AG20443 (cell line): ENCODE measurements at places on chromosomes 2 and 18.

DNA sequence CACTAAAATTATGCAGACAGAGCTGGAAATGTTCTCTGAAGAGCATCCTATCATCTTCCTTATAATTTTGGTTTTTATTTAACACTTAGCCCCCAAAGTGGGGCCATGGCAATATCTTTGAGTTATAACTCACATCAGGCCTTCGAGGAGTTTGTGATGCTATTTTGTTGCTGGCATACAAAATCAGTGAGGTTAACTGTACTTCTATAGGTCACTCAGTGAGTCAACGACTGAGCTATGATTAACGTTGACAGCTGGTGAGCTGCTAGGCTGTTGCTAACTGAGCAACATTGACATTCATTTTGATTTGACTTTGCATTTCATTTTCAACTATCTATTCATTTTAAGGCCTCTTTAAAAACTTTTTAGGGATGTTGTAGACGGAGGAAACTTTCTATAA lies 50.0 kb downstream of the GPD2 start:
- DNase-seq: no peak

- DNase-seq: no peak
Measured at GRCh38 chr2:70557171-70557838, 3.7 kb upstream of the TGFA start.

DNA sequence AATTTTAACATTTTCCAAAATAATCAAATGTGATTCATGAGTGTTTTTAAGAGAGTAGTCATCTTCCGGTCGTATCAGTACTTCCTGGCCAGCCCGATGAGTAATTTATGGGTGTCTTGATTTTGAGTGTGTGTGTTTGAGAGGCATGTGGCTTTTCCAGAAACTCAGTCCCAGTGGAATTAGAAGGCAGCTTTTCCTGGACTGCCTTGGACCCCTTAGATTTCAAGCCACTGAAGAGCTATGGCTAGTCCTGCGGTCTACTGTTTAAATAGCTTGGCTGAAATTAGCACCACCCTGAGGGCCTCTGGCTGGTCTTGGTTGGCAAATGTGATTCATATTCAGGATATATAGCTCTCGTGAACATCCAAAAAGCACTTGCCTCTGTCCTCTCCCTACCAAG lies 59.4 kb downstream of the HK2 start:
- DNase-seq: peak; percentile 56

DNA sequence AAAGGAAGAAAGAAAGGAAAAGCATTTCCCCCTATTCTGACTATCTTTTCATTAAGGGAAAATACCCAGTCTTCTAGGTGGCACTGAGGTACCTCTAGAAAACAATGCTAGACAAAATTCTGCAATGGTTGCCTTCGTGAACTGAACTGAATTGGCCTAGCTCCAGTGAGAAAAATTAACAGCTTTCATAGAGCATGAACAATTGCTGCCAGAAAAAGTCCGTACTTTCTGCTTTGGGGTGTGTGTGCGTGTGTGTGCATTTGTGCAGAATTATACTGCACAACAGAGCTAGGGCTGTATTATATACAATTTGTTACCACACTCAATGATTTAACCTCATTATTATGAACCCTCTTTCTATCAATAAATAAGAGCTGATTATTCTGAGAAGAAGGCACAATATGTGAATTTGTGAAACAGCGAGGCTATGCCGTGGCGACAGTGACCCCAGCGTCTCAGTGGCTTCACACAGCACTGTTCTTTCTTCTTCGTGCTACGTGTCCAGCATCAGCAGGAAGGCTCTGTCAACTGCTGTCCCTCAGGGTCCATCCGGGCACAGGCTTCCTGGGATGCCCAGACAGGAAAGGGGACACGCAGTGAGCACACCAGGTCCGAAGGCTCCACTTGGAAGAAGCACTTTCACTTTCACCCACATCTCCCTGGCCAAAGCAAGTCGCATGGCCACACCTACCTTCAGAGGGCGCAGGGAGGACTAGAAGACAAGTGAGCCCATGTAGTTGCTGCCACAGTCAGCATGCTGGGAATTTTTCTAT lies 47.5 kb downstream of the PTGR3 start:
- peak; percentile 68 for DNase-seq

DNA sequence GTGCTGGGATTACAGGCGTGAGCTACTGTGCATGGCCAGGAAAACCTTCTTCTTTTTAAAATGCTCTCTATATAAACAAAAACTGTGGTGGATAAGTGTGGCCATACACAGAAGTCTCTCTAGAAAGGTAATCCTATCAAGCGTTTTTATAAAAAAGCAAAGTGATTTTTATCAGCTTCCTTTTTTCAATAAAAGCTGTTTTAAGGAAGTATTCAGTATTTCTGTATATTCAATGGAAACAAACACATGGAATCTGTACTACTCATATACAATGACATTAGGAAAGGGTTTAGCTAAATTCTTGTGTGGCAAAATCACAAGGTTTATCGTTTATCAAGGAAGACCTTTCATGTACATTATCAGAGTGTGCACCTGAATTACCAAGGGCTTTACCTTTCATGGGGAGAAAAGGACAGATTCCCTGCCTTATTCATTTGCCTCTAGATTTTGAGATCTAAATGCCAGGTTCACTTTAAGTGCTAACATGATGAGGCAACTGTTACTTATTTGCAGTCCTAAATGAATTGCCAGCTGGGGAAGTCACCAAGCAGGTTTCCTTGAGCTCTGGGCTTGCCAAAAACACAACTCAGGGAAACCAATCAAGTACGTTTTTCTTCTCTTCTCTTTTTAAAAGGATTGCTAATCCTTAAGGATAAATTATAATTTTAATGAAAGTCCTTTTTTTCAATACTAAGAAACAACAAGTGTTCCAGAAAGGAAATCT lies 70.8 kb downstream of the RTN4 start:
- DNase-seq: no peak

- DNase-seq: no peak
Measured at GRCh38 chr2:64812285-64812684, 158.6 kb upstream of the SERTAD2 start.

DNA sequence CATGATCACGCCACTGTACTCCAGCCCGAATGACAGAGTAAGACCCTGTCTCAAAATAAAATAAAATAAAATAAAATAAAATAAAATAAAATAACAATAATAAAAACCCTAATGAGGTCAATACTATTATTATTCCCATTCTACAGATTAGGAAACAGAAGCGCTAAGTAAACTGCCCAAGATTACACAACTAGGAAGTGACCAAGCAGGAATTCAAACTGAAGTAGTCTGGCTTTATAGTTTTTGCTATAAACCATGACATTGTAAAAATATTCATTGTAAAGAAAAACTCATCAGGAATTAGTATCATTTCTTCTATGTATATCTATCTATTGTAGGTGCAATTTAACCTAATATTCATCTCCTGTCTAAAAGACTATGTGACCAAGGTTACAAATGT lies 1.2 kb downstream of the PLEKHM3 start:
- DNase-seq: no peak

DNA sequence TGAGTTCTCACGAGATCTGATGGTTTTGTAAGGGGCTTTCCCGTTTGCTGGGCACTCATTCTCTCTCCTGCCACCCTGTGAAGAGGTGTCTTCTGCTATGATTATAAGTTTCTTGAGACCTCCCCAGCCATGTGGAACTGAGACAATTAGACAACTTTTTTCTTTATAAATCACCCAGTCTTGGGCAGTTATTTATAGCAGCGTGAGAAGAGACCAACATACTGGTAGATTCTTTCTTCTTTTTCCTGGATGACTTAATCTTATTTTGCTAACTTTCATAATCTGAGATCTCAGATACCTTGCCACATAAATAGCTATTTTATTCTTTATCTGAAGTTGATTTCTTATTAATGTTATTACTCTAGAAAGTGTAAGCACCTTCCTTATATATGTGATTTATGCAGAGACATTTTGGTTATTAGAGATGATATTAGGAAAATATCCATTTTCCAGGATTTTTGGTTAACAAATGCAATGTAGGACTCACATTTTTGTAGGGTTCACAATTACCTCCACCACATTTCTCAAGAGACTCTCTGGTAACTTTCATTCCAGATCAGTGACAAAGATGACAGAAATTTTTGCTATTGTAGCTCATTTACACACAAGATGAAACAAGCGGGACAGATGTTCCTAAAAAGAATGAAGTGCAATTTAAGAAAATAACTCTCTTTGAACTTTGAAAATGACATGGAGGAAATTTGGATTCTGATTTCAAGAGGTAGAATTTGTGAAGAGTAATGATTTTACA lies 97.9 kb upstream of the RND3 start:
- peak; percentile 29 for DNase-seq

- DNase-seq: no peak
Measured at GRCh38 chr2:117737846-117738245, 76.6 kb upstream of the DDX18 start.

DNA sequence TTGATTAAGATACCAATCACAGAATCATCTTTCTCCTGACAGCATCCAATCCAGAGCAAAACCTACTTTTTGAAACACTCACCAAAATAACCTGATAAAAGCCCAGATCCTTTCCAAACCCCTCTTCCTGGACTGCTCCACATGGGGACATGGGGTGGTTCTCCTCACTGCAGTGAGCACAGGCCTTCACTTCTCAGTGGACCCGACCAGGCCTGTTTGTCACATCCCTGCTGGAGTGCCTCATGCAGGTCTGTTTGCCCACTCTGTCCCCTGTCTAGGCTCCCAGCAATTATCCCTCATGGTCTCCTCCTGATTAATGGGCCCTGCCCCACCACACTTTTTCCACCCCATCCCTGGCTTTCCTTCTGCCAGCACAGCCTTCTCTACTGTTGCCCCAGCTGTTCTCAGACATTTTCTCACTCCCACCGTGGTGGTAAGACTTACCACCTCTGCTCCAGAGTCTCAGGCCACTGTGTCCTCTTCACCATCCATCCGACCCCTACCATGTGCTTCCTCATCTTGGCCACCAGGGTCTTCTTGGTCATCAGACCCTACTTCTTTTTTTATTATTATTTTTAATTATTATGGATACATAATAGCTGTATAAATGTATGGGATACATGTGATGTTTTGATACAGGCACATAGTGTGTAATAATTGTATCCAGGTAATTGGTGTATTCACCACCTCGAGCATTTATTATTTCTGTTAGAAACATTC lies 21.1 kb downstream of the MRPL30 start:
- DNase-seq: no peak

- peak; percentile 65 for DNase-seq
Measured at GRCh38 chr18:35470435-35470834, 27.3 kb downstream of the INO80C start.
